Activated naive CD8-positive, alpha-beta T cell treated with anti-CD3 and anti-CD28 coated beads, Interleukin-2, amount 10 ng/mL, durations not matched to agents 7 days and 5 days (primary cell): ENCODE measurements at places on chromosomes 3 and 15. TPM values are rescaled to one million over a fixed set of nuclear protein-coding genes. Genes with fewer than 3 reads are reported as not detected.

Gene H1-8
- total RNA-seq, result not detected

DNA sequence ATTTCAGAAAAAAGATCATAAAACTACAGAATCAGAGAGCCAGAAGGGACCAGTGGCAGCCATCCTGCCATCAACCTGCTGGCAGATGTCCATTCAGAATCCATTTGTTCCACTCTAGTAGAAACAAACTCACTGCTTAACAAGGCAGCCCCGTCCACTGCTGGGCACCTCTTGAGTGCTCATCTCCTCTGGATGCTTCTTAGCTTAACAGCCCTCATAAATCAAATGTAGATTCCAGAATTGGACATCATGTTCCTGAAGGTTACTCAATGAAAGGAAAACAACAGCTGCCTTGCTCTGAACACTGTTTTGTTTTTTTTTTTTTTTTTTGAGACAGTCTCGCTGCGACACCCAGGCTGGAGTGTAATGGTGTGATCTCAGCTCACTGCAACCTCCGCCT, 37.3 kb downstream of the ABCC5 start:
- H3K4me1 ChIP-seq, result peaks cover 5% of the 10 kb centered on the region
- H3K4me3 ChIP-seq, result no peak overlapping the region
- peaks cover 7% of the 10 kb centered on the region for H3K36me3 ChIP-seq
- H3K27ac ChIP-seq, result no peak overlapping the region

DNA sequence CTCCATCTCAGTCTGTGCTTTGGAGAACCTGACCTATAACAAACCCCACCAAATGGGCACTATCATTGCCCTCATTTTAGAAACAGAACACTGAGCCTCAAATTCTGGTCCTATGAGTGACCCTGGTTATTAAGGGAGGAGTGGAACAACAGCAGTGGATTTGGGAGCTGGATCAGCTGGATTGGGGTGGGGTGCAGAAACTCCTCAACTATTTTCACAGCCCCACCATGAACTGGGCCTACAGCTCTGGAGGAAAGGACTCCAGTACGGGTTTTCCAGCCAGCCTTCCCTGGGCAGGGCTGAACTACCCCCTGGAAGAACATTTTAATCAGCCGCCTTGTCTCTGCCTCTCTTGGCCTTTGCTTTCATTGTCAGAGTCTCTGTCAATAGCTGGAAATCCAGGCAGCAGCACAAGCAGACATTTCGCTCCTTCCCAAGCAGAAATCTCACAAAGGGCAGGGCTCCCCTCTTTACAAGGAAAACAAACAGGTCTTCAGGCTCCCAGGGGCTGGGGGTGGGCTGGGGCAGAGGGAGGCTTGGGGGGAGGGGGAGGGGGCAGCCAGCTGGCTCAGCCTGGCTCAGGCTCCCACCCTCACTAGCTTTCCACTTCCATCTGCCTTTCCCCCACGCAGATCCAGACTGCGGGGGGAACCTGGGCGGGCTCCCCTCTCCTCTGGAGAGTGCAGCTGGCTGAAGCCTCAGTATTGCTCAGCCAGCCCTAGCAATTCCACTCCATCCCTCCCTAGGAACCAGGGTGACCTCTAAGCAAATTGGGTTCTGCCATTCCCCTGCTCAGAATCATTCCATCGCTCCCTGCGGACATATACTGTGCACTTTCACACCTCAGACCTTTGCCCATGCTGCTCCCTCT, 13.7 kb upstream of the TLE3 start:
- H3K4me3 ChIP-seq, result no peak overlapping the region
- peaks cover 5% of the 10 kb centered on the region for H3K4me1 ChIP-seq
- no peak overlapping the region for H3K27ac ChIP-seq
- peaks cover 30% of the 10 kb centered on the region for H3K27me3 ChIP-seq
- H3K36me3 ChIP-seq, result no peaks in the 10 kb centered on the region
- DNase-seq, result no peak

- H3K27me3 ChIP-seq, result peaks cover 2% of the 10 kb centered on the region
- no peaks in the 10 kb centered on the region for H3K36me3 ChIP-seq
- H3K27ac ChIP-seq, result no peak overlapping the region
- no peak overlapping the region for H3K4me3 ChIP-seq
These were observed 27.5 kb downstream of the TF start for GRCh38 chr3:133773732-133774131.

DNA sequence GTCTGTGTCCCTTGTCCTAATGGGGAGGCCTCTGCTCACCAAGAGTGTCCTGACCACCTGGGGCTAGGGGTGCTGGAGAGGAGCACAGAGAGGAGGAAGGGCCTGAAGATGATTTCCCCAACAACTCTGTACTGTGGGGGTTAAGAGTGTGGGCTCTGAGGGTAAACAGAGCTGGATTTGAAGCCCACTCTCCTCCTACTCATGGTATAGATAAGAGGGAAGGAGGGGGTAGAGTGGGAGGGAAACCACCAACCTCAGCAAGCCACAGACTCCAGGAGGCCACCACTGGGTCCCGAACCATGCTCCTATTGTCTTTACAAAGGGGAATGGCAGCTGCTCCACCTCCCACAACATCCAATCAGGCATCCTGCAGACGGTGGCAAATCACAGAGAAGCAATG, 103.6 kb upstream of the RNU6-1 start:
- no peaks in the 10 kb centered on the region for H3K36me3 ChIP-seq
- peaks cover 8% of the 10 kb centered on the region for H3K4me1 ChIP-seq
- peak overlapping the region; percentile 44 for H3K27ac ChIP-seq
- no peak overlapping the region for H3K4me3 ChIP-seq
- H3K27me3 ChIP-seq, result no peaks in the 10 kb centered on the region

- no peak overlapping the region for H3K27ac ChIP-seq
- H3K4me3 ChIP-seq, result no peak overlapping the region
- no peak for DNase-seq
These were observed 215.1 kb downstream of the SHQ1 start for GRCh38 chr3:72633121-72633520.

DNA sequence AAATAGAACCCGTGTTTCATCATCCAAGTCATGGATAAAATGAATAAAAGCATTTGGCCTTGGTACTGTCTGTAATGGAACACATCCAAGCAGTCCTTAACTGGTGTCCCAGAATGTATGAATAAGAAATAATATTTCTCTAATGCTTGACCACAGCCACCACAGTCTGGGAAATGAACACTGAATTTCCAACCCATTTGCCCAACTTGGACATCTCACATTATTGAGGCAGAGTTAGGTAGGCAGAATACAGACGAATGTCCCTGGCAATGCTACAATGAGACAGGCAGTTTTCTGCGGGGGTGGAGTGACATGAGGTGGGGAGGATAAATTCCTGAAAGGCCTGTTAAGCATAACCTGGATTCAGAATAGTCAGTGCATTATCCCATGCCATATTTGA, 245.7 kb downstream of the ZIC1 start:
- H3K27me3 ChIP-seq, result no peaks in the 10 kb centered on the region
- no peaks in the 10 kb centered on the region for H3K4me1 ChIP-seq
- no peak overlapping the region for H3K4me3 ChIP-seq
- H3K36me3 ChIP-seq, result no peaks in the 10 kb centered on the region
- H3K27ac ChIP-seq, result no peak overlapping the region
- no peak for DNase-seq

DNA sequence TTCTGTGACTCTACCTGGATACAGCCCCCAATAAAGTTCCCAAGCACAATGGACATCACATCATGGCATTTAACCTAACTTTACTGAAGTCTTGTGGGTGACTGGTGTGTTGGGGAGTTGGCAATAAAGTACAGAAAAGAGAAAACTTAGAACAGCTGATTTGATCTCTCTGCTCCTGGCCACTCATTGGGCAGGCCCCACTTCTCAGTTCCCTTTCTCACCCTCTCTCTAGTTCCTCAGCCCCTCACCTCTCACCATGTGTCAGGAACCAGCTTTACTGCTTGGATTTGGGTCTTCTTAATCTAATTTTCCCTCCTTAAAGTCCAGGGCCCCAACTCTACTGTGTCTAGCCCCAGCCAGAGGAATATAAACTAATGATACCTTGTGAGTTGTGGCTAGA, 713 bp upstream of the MUC13 start:
- no peak for DNase-seq
- no peak overlapping the region for H3K27ac ChIP-seq
- peaks cover 2% of the 10 kb centered on the region for H3K4me1 ChIP-seq
- H3K36me3 ChIP-seq, result no peaks in the 10 kb centered on the region

DNA sequence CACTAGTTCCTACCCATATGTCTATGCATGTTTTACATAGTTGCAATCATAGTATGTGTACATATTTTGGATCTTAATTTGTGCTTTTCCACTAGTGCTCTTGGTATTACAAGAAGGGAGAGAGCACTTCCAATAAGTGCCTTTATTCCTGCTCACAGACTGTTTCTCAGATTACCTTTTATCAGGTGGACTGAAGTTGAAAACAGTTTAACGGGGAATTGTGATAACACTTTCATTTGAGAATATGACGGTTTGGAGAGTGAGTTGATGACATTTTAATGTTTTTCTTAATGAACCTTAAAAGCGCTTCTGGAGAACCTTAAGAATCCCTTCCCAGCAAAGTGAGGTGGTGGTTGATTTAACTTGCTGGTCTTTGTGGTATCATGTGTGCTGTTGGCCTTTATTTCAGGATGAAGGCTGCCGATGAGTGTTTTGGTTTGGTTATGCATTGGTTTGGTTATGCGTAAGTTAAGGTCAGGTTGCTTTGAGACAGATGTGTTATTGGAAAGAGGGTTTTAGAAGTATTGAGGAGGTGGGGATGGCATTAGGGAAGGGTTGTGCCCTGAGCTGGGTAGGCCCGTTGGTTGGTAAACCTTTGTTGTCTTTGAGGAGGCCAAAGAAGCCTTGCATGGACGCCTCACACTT, 2.8 kb downstream of the EDEM1 start:
- H3K36me3 ChIP-seq, result peaks cover 25% of the 10 kb centered on the region
- peaks cover 49% of the 10 kb centered on the region for H3K4me1 ChIP-seq
- H3K27ac ChIP-seq, result peak overlapping the region; percentile 87
- no peak for DNase-seq

GRCh38 chr3:174955513-174956016, 96.4 kb downstream of the NAALADL2 start:
- H3K27ac ChIP-seq, result no peak overlapping the region
- DNase-seq, result no peak
- H3K4me1 ChIP-seq, result no peaks in the 10 kb centered on the region
- H3K4me3 ChIP-seq, result no peak overlapping the region
- H3K27me3 ChIP-seq, result no peaks in the 10 kb centered on the region

Gene GRAMD1C
- 2.2 TPM for total RNA-seq

- DNase-seq, result no peak
- peaks cover 47% of the 10 kb centered on the region for H3K36me3 ChIP-seq
- H3K4me1 ChIP-seq, result peaks cover 27% of the 10 kb centered on the region
- H3K27ac ChIP-seq, result peak overlapping the region; percentile 35
These were observed 8.9 kb downstream of the PARP14 start for GRCh38 chr3:122689587-122689986.

GRCh38 chr3:183315739-183316138, 62.7 kb downstream of the B3GNT5 start:
- H3K36me3 ChIP-seq, result peaks cover 13% of the 10 kb centered on the region
- DNase-seq, result no peak
- H3K4me3 ChIP-seq, result no peak overlapping the region
- H3K27ac ChIP-seq, result no peak overlapping the region
- H3K4me1 ChIP-seq, result peaks cover 14% of the 10 kb centered on the region

DNA sequence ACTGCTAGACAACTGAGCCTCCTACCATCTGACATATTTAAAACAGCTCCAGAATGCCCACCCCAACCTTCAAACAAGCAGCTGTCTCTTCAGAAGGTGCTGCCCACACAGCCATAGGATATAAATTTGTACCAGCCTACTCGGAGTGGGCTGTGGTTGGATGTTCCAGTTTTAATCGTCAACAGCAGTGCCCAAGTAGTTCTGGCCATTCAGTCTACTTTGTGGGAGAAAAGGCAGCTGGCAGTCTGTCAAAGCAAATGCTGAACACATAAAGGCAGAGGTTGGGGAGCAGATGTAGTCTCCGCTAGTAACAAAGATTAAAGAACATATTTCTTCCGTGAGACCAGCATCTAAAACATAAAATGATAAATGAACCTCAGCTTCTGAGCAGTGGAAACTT, 15.9 kb upstream of the ERC2 start:
- peaks cover 12% of the 10 kb centered on the region for H3K27me3 ChIP-seq
- H3K4me3 ChIP-seq, result no peak overlapping the region
- no peak overlapping the region for H3K27ac ChIP-seq
- DNase-seq, result no peak

GRCh38 chr3:169813757-169814517, 1.2 kb upstream of the LRRC34 start:
- peaks cover 9% of the 10 kb centered on the region for H3K36me3 ChIP-seq
- peaks cover 8% of the 10 kb centered on the region for H3K27me3 ChIP-seq
- peaks cover 23% of the 10 kb centered on the region for H3K4me1 ChIP-seq
- DNase-seq, result peak; percentile 74
- peak overlapping the region; percentile 86 for H3K4me3 ChIP-seq

DNA sequence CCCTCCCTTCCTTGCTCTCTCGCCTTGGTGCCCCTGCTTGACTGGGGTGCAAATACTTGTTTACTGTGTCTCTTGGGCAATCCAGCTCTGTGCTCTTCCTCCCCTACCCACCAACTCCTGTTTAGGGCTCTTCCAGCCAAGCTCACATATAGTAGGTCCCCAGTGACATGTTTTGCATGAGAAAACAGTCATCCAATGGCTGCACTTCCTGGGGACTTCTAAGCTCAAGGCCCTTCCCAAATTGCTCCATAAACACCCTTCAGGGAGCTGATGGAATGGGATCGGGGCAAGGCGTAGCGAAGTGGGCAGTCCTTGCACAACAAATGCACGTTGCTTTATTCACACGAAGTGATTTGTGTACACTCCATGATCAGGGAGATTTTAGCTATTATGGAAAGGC, 9.4 kb upstream of the COPG1 start:
- H3K27me3 ChIP-seq, result no peaks in the 10 kb centered on the region
- peaks cover 2% of the 10 kb centered on the region for H3K36me3 ChIP-seq
- no peak for DNase-seq
- peak overlapping the region; percentile 73 for H3K4me3 ChIP-seq
- peak overlapping the region; percentile 96 for H3K27ac ChIP-seq

DNA sequence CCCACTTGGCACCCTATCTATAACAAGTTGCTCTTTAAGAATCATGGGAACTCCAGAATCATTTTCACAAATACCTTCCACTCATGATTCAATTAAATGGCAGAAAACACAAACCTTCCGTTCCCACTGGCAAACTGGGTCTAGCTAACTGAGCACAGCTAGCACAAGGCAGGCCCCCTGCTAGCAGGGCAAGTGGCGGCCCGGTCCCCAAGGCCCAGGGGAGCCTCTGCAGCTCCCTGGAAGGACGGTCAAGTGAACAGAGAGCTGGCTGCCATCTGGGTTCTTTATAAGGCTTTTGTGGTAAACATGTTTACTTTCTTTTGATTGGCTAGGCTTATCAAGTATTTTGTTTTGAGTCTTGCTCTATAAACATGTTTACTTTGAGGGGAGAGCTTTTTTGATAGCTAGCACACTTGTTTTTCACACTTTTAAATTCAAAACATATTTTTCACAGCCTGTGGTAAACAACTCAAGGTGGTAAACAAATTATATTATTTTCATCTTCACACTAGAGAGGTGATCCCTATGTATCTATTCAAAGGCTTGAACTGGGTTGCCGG, 81.4 kb downstream of the FOXP1 start:
- no peak overlapping the region for H3K4me3 ChIP-seq
- H3K27me3 ChIP-seq, result no peaks in the 10 kb centered on the region
- peaks cover 33% of the 10 kb centered on the region for H3K4me1 ChIP-seq
- H3K27ac ChIP-seq, result no peak overlapping the region
